Stimulated activated CD4-positive, alpha-beta T cell treated with anti-CD3 and anti-CD28 coated beads, Interleukin-4, amount 100 ng/mL, for 48 hours (primary cell): ENCODE measurements at places on chromosomes 12 and 14.
A peak's percentile ranks its signal among the peaks of the same experiment; 100 is the strongest.

GRCh38 chr12:88931598-88931997 is 351.3 kb upstream of the KITLG start:
- DNase-seq = no peak

GRCh38 chr12:12784911-12785814 is at the start of gene APOLD1:
APOLD1 (plus strand) TSS chr12:12785659; CDS start chr12:12785692, 33 bp downstream.
- DNase-seq = no peak

- no peak for DNase-seq
Measured at GRCh38 chr14:90990141-90990540, 70.3 kb downstream of the RPS6KA5 start.

- no peak for DNase-seq
Measured at GRCh38 chr14:57575482-57575881, 81.8 kb upstream of the CCDC198 start.

DNA sequence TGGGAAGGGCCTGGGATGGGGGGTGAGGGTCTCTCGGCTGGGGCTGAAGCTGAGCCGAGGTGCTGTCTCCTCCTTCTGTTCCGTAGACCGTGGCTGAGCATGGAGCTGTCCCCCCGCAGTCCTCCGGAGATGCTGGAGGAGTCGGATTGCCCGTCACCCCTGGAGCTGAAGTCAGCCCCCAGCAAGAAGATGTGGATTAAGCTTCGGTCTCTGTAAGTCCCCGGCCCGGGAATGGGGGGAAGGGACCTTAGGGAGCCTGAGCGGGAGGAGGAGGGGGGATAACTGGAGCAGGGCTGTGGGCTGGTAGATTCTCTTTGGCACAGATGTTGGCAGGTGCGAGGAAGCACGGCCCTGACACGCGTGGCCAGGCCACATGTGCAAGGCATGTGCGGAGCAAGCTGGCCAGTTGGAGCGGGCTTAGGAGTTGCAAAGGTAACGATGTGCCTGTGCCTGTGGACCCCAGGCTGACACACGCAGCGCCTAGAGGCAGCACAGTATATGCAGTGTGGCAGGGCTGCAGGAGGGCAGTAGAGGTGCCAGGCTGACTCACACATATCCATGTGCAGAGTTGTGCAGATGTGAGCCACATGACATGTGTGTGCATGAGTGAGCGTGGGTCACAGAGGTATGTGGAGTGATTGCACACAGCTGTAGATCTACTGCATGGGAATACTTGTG is 512 bp downstream of the PDE1B start:
- peak; percentile 17 for DNase-seq

DNA sequence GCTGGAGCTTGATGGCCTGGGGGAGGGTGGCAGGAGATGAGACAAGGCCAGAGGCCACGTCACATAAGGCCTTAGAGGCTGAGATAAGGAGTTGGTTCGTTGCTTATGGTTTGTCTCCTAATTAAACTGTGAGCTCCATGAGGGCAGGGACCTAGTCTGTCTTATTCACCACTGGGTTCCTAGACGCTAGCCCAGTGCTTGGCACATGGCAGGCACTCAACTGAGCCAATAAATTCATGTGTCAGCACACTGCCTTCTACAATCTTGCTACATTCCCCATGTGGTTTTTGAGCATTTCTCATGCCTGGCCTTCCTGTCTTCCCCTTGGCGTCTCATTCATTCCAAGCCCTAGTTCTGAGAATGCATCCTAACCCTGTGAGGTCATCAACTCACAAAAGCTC is 92.5 kb upstream of the MED13L start:
- DNase-seq = no peak

- DNase-seq = no peak
Measured at GRCh38 chr12:132907216-132907615, 19.8 kb upstream of the CHFR start.
